ENCODE measurements at places on chromosomes 6 and 20. TPM values are rescaled to one million over a fixed set of nuclear protein-coding genes. Genes with fewer than 3 reads are reported as not detected.

GRCh38 chr6:141307309-141307998, 825.3 kb upstream of the GJE1 start:
- no peaks in the 10 kb centered on the region for H3K4me1 ChIP-seq
- no peak overlapping the region for H3K27ac ChIP-seq
- H3K4me3 ChIP-seq, result no peak overlapping the region
- no peaks in the 10 kb centered on the region for H3K36me3 ChIP-seq
- DNase-seq, result no peak

DNA sequence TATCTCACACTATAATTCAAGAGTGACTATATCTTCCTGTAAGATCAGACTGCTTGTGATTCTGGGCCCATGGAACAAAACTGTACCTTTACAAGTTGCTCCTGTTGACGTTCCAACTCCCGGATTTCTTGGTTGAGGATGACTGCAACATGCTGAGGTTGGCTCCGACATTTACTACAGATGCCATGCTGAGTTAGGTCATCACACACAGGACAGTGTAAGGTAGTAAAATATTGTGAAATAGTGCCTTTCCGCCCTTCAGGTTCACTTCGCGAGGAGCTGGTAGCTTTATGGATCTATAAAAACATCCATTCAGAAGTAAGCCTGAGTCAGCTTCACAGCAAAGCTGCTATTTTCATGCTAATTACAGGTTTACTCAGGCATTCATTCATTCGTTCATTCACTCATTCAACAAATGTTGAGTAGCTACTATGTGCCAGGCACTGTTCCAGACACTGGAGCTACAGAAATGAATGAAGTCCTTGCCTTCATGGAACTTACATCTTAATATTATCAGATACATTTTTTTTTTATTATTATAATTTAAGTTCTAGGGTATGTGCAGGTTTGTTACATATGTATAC, 175.7 kb downstream of the REV3L start:
- peaks cover 30% of the 10 kb centered on the region for H3K36me3 ChIP-seq
- H3K4me1 ChIP-seq, result no peaks in the 10 kb centered on the region
- H3K27ac ChIP-seq, result no peak overlapping the region
- no peak overlapping the region for H3K4me3 ChIP-seq

GRCh38 chr20:62583424-62583920, 58.8 kb upstream of the SLCO4A1 start:
- no peak overlapping the region for H3K27ac ChIP-seq
- no peak overlapping the region for H3K4me3 ChIP-seq

Gene LY6G6C
- not detected for total RNA-seq

Data from osteoblast (primary cell).